ENCODE measurements at places on chromosomes 3 and 15.

- H3K27ac ChIP-seq: no peak overlapping the region
- no peaks in the 10 kb centered on the region for H3K4me1 ChIP-seq
- no peak overlapping the region for H3K4me3 ChIP-seq
- H3K36me3 ChIP-seq: peaks cover 6% of the 10 kb centered on the region
Measured at GRCh38 chr3:57935539-57935938, 72.7 kb upstream of the FLNB start.

DNA sequence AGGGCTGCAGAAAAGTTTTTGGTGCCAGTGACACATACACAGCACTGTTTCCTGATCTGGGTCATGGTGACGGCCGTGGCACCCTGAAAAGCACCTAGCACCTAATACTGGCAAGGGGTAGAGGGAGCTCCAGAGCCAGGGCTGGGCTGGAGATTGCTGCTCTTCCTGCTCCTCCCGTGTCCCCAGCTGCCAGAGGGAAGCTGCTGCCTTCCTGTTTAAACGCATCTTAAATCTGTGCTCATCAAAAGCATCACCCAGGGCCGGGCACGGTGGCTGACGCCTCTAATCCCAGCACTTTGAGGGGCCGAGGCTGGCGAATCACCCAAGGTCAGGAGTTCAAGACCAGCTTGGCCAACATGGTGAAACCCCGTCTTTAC is 156.7 kb upstream of the MEF2A start:
- DNase-seq: no peak
- H3K4me1 ChIP-seq: peaks cover 4% of the 10 kb centered on the region
- no peak overlapping the region for H3K27ac ChIP-seq
- no peaks in the 10 kb centered on the region for H3K27me3 ChIP-seq

- H3K4me1 ChIP-seq: no peaks in the 10 kb centered on the region
- H3K4me3 ChIP-seq: no peak overlapping the region
- no peak for DNase-seq
- peaks cover 16% of the 10 kb centered on the region for H3K27me3 ChIP-seq
- H3K36me3 ChIP-seq: no peaks in the 10 kb centered on the region
Measured at GRCh38 chr3:18283680-18284079, 141.5 kb downstream of the SATB1 start.

GRCh38 chr3:184485241-184485640 is 76.3 kb upstream of the EPHB3 start:
- no peak overlapping the region for H3K27ac ChIP-seq
- H3K27me3 ChIP-seq: peaks cover 36% of the 10 kb centered on the region
- no peak for DNase-seq
- no peaks in the 10 kb centered on the region for H3K36me3 ChIP-seq
- H3K4me1 ChIP-seq: no peaks in the 10 kb centered on the region

DNA sequence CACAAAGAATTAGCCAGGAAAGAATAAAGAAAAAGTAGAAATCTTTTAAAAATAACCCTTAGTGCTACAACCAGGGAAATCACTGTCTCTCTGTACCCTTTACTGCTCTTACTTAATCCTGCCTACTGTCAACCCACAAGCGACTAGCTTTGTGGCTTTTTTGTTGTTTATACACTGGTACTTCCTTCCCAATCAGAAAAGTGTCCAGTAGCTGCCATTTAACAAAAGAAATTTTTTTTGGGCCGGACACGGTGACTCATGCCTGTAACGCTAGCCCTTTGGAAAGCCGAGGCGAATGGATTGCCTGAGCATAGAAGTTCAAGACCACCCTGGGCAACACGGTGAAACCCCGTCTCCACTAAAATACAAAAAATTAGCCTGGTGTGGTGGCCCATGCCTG is 13.8 kb upstream of the FAM219B start:
- H3K4me1 ChIP-seq: peaks cover 10% of the 10 kb centered on the region
- peaks cover 63% of the 10 kb centered on the region for H3K36me3 ChIP-seq
- DNase-seq: no peak
- H3K27me3 ChIP-seq: no peaks in the 10 kb centered on the region
- no peak overlapping the region for H3K4me3 ChIP-seq

DNA sequence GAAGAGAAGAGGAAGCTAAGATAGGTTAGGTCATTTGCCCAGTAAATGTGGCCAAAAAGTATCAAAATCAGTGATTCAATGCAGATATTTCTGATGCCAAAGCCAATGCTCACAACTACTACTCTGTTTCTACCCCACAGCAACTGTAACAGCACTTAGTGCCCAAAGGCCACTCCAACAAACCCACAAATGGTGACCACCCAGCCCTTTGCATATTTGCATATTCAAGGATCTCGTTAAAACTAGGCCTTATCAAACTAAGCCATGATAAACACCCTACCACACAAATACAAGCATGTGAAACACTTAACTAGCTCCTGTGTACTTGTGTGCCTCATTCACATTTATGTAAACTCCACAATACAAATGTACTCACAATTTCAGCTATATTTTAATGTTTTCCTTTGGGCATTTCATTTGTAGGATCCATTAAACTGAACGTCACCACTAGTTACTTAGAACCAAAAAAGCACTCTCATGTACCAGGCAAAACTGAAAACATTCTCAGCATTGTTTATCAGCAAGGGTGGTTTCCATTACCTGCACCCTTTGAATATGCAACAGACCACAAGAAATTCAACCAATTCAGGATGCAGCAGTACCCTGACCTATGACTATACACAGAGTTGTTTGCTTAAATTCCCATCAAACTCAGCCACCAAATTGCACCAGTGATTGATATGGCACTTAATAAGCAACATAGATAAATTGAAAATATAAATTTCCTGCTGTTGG is 111.2 kb upstream of the STT3B start:
- no peak overlapping the region for H3K27ac ChIP-seq
- no peak overlapping the region for H3K4me3 ChIP-seq
- H3K4me1 ChIP-seq: peaks cover 5% of the 10 kb centered on the region

DNA sequence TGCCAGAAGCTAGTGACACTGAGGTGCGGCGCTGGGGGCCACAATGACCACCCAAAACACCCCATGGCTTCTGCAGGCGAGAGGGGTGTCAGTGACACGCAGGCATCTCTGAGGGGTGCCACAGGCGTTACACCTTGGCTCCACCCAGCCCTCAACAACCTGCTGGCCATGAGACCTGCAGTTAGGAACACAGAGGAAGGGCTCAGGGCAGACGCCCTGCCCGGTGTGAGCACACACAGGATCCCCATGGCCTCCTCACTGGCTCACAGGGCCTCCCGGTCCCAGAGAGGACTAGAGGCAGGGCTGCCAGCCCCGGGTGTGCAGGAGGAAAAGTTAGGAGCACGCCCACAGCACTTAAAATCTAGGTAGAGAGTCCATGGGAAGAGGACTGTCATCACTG is 35.1 kb downstream of the CYFIP1 start:
- no peak overlapping the region for H3K27ac ChIP-seq
- H3K27me3 ChIP-seq: peaks cover 8% of the 10 kb centered on the region
- no peak overlapping the region for H3K4me3 ChIP-seq

DNA sequence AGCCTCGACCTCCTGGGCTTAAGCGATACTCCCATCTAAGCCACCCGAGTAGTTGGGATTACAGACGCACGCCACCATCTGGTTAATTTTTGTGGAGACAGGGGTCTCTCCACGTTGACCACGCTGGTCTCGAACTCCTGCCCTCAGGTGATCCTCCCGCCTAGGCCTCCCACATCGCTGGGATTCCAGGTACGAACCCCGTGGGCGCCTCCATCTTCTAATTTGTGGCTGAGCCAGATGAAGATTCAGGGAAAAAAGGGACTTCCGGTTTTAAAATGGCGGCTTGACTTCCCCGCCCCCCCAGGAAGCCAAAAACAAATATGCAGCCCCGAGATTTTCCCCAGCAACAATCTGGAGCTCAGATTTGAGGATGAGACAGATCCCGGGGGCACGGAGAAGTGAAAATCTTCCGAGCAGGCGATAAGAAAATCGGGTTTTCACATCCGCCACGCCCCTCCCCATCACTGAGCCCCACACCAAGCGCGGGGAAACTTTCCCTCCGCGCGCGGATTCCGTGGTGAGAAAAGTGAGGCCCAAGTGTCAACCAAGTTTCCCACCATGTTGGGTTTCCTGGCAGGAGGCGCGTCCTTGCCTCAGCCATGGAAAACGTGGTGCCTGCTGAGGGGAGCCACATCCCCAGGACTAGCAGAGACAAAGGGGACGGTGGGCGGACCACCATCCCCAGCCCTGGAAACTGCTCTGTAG is 15.4 kb downstream of the CHST14 start:
- peaks cover 24% of the 10 kb centered on the region for H3K27me3 ChIP-seq
- H3K27ac ChIP-seq: no peak overlapping the region
- no peak overlapping the region for H3K4me3 ChIP-seq
- DNase-seq: no peak
- no peaks in the 10 kb centered on the region for H3K4me1 ChIP-seq
- H3K36me3 ChIP-seq: no peaks in the 10 kb centered on the region

GRCh38 chr3:180881065-180881801 is 31.2 kb upstream of the FXR1 start:
- H3K4me1 ChIP-seq: no peaks in the 10 kb centered on the region
- H3K4me3 ChIP-seq: no peak overlapping the region
- peaks cover 7% of the 10 kb centered on the region for H3K27me3 ChIP-seq
- no peak for DNase-seq
- H3K27ac ChIP-seq: no peak overlapping the region

DNA sequence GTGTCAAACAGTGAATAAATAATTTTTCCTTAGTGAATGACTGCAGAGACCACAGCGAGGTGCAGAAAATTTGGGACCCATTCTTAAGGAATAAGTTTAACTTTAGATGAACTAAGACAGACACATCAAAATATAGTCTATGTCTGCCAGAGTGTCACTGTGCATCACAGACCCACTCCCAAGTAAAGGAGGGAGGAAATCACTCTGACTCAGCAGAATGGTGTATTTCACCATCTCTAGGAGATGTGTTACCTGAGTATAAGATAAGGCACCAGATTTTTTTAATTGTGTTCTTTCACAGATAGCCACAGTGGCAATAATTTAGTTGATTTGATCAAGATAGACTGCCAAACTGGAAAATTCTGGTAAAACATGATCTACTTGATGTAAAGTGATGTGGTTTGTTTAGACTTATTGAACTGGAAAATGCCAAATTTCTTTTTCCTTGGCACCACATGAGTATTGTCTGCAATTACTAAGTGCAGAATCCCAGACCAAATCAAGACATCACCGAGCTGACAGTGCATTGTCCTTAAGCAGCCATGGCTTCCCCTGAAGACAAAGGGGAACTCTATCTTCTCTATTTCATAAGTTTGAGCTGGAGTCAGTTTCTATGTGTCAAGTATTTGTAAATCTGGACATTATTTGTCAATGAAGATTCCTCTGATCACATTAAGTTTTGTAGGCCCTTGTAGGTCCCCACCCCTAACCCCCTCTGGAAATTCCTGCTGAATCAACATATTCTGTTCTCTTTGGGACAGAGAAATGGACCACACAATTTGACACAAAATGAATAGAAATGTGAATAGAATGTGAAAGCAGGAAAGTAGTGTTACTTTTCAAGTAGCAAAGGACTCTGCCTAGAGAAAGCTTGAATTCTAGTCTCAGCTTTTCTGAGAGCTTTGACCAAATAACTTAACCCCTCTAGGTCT is 47.6 kb downstream of the TIPARP start:
- no peak for DNase-seq
- peaks cover 32% of the 10 kb centered on the region for H3K36me3 ChIP-seq
- no peak overlapping the region for H3K27ac ChIP-seq
- H3K27me3 ChIP-seq: no peaks in the 10 kb centered on the region
- H3K4me1 ChIP-seq: peaks cover 19% of the 10 kb centered on the region
